Cortex of kidney (tissue), 1 donor: ENCODE measurements at places on chromosomes 1 and 21.

DNA sequence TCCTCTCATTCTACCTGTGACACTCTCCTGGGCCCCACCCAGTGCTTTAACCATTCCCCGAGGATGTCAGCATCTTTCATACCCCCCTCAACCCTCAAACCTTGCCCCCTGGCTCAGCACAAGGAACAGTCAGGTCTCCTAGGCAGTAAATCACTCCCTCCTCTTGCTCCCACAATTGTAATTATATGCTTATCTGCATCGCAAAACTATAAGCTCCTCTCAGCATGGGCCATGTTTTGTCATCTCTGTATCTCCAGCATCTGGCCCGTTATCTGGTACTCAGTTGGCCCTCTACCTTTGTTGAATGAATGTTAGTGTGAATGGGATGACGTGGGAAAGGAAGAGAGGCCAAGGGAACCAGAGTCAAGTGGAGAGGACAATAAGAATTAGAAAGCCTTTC is 2.8 kb upstream of the ELOVL1 start:
- no peak for DNase-seq

DNA sequence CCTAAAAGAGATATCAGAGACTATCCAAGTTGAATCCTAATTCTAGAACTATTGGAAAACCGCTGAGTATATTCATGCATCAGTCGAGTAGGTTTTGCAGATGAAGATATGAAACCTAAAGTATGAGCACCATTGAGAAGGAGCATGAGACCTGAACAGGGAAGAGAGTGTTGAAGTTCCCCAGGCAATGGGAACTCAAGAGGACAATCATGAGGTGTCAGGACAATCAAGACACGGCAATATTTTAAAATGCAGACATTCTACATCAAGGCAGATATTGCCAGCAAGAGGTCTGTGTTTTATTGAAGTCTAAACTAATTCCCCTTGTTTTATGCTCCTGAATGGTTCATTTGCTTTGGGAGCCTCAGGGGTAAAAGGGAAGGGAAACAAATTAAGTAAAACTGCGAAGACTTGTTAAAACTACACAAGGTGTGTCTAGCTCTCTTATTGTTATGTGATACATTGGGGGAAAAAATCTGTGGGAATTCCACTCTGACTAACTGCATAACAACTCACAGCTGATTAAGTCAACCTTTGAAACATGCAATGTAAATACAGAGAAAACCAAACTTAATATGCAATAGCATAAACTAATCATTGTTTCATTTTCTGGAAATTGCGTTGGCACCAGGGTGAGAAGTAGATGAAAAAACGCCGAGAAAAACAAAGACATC is 347.9 kb upstream of the ADGRL2 start:
- DNase-seq: no peak

GRCh38 chr1:43554444-43554992 is 23.8 kb downstream of the PTPRF start:
- no peak for DNase-seq

GRCh38 chr1:245893025-245893424 is 614.1 kb downstream of the SMYD3 start:
- no peak for DNase-seq

DNA sequence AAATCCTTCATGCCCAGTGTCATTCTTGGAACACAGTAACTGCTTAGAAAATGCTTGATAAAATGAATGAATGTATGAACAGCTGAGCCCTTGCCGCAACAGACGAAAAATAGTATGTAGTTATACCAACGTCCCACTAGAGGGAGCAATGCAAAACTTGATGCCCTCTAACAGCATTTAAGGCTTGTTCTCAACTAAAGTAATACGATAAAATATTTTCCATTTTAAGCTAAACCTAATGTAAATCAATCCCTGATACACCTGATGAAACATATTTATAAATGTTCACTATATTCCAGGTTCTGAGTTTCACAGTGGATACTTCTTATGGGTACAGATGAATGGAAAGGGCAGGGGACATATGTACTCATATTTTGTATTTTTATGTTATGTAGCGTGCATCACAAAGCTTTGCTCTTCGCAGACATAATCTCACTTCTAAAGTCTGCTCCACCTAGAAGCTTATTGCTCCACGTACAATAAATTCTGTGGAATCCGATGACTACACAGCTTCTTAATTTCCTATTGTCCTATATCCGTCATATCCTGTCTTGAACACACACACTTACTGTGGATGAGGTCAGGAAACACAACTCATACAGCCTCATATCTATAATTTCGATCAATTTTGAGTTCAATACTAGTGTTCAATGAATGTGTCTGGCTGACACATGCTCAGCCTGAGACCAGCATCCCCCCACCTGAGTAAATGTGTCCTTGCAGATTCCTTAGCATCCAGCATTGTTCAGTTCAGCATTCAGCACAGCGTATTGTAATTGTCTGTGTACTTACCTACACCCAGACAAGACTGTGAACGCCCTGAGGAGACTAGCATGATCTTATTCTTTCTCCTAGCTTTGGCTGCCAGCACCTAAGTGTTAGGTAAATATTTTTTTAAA is 4.4 kb upstream of the UTP25 start:
- no peak for DNase-seq
